ENCODE measurements at places on chromosomes 4 and X. TPM values are rescaled to one million over a fixed set of nuclear protein-coding genes. Genes with fewer than 3 reads are reported as not detected.
A peak's percentile ranks its signal among the peaks of the same experiment; 100 is the strongest.

GAB3 gene
- total RNA-seq = 5.5 TPM

GPRIN3 gene
- total RNA-seq = 4.5 TPM

DNA sequence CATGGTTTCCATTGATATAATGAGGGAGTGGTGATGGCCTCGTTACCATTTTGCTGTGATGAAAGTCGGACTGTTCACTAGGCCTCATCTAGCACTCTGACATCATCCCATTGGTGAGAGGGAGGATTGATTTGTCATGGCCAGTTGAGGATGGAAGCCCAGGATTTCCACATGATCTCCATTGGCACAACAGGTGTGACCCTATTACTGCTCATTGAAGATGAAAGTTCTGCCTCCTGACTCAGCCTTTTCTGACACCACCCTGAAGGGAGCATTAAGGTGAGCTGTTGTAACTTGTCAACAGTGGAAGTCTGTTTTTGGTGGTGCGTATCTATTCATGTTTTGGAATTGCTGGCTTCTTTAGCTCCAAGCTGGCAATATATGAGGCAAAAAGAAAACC lies 144.2 kb downstream of the PABPC4L start:
- DNase-seq = no peak
- no peak overlapping the region for H3K27ac ChIP-seq
- no peaks in the 10 kb centered on the region for H3K4me1 ChIP-seq
- no peak overlapping the region for H3K4me3 ChIP-seq
- H3K27me3 ChIP-seq = no peaks in the 10 kb centered on the region
- no peaks in the 10 kb centered on the region for H3K36me3 ChIP-seq

- no peaks in the 10 kb centered on the region for H3K27me3 ChIP-seq
- DNase-seq = no peak
- no peaks in the 10 kb centered on the region for H3K4me1 ChIP-seq
- H3K4me3 ChIP-seq = peak overlapping the region; percentile 29
- H3K36me3 ChIP-seq = no peaks in the 10 kb centered on the region
These were observed 84.7 kb downstream of the HPRT1 start for GRCh38 chrX:134544513-134545151.

DNA sequence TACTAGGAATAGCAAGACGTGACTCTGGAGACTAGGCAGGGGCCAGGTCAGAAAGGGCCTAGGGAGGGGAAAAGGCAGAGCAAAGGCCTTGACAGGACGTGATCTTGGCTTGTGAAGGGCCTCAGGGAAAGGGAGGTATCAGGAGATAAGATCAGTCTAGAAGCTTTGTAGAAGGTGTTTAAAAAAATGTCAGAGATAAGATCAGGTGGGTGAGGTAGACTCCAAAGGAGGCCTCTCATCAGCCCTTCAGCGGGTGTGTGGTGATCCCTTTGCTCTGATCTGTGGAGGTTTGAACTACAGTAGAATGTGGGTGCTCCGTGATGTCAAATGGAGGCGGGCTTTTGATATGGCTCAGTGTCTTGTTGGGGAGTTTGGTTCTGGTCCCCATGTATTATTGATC lies 78.8 kb upstream of the PRPS1 start:
- H3K36me3 ChIP-seq = no peaks in the 10 kb centered on the region
- no peaks in the 10 kb centered on the region for H3K4me1 ChIP-seq
- no peak for DNase-seq
- no peak overlapping the region for H3K4me3 ChIP-seq

DNA sequence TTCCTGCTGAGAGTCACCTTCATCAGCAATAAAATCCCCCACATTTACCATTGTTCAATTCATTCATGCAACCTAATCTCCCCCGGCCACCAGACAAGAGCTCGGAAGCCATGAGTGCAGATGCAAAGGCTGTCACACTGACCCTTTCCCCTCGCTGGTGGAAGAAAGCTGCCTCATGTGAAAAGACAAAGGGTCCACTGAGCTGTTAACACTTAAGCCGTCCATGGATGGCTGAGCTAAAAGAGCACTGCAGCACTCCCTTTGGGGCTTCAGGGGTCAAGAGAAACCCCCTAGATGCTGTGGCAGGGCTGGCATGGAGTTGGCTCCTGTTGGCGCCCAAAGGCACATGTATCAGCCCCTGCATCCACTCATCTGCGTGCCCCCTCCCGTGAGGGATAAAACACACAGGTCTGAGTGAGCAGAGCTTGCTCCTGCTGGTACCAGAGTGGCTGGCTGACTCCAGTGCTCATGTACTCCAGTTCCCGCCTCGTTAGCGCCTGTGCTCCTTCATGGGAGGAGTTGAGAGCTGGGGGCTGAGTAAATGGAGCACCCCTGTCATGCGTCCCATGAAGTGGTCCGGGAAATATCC lies 216.5 kb downstream of the PDHA2 start:
- no peak overlapping the region for H3K4me3 ChIP-seq
- H3K4me1 ChIP-seq = no peaks in the 10 kb centered on the region
- no peaks in the 10 kb centered on the region for H3K36me3 ChIP-seq
- no peak for DNase-seq
- H3K27me3 ChIP-seq = no peaks in the 10 kb centered on the region
- H3K27ac ChIP-seq = no peak overlapping the region

DNA sequence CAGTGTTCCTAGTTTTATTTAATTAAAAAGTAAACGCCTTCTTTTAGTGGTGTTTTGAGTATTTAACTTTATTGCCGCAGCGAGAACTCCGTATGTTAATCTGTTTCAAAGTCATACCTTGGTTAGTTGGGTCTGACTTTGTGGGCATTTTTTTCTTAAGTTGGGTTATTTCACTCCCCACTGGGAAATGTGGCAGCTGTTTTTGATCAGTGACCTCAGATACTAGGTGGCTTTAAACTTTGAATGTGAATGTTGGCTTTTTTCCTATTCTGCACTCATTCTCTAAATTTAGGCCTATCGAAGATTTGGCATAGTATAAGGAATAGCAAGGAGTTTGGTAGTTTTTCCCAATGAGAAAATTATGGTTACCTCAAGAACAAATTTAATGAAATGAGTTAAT lies 85.9 kb downstream of the FIP1L1 start:
- DNase-seq = no peak
- H3K4me1 ChIP-seq = no peaks in the 10 kb centered on the region
- H3K27me3 ChIP-seq = no peaks in the 10 kb centered on the region
- H3K27ac ChIP-seq = no peak overlapping the region

DNA sequence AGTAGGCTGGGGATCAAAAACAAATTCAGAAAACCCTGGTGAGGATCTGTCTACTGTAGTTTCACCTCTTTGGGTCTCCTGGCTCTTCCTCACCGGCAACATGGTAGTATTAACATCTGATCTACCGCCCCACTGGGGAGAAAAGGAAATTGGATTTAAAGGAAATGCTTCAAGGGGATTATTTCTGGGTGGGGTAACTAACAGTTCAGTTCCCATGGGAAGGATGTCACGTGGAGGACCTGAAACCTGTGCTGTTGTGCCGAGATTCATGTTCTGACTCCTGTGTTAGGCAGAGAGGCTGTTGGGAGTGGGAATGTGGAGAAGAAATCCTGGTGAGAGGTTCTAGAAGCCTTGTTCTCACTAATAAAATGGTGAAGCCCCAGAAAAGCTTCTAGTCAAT lies 254.4 kb downstream of the BCOR start:
- no peaks in the 10 kb centered on the region for H3K4me1 ChIP-seq
- H3K27ac ChIP-seq = no peak overlapping the region
- H3K4me3 ChIP-seq = no peak overlapping the region
- no peaks in the 10 kb centered on the region for H3K27me3 ChIP-seq
- no peak for DNase-seq
- no peaks in the 10 kb centered on the region for H3K36me3 ChIP-seq

Measured in tibial nerve (tissue), 4 donors.